ENCODE measurements at places on chromosomes 3 and 15.
A peak's percentile ranks its signal among the peaks of the same experiment; 100 is the strongest.

GRCh38 chr15:89004726-89005030, 83.6 kb upstream of the ABHD2 start:
- no peak for DNase-seq

- no peak for DNase-seq
These were observed 469.9 kb upstream of the CBLB start for GRCh38 chr3:106338582-106339214.

GRCh38 chr15:87528873-87529272, 727.7 kb downstream of the NTRK3 start:
- no peak for DNase-seq

- DNase-seq = no peak
These were observed 437 bp downstream of the CELSR3 start for GRCh38 chr3:48662145-48662752.

DNA sequence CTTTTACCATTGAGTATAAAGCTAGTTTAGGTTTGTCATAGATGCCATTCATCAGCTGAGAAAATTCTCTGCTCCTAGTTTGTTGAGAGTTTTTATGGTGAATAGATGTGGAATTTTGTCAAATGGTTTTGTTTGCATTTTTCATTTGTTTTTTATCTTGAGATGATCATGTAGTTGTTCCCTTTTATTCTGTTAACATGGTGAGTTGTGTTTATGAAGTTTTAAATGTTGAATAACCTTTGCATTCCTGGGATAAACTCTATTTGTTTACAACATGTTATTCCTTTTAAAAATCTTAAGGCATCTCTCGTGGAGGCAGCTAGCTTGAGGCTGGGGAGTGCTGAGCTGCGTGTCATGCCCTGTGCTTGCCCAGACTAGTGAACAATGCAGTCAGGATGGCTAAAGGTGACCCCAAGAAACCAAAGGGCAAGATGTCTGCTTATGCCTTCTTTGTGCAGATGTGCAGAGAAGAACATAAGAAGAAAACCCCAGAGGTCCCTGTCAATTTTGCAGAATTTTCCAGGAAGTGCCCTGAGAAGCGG, 48.5 kb downstream of the ANAPC13 start:
- no peak for DNase-seq

DNA sequence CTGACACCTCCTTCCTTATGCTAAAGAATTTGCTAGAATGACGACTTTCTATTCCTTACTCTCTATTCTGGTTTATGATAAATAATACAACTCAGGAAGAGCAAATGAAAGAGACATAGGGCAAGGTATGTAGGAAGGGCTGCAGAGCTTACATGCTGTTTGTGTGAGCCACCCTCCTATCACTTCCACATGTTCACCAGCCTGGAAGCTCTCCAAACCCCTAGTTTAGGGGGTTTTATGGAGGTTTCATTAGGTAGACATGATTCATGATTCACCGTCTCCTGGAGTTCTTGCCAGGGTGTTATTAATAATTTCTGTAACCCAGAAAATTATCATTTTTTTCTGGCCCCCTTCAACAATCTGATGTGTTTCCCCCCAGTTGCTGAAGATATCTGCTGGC, 172.1 kb upstream of the COL8A1 start:
- no peak for DNase-seq

DNA sequence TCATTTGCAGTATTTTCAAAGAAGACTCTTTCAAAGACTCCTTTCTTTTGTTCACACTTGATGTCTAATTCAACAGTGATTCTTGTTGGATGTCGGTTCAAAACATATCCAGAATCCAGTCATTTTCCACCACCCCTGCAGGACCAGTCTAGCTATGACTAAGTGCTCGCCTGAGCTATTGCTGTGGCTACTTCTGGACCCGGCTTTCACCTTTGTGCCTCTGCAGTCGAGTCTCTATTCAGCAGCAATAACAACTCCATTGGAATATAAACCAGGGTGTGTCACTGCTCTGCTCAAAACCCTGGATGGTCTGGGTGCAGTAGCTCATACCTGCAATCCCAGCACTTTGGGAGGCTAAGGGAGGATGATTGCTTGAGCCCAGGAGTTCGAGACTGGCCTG, 55.0 kb downstream of the PRICKLE2 start:
- no peak for DNase-seq

GRCh38 chr3:38453913-38454177, 155 bp downstream of the ACVR2B start:
- DNase-seq = no peak

DNA sequence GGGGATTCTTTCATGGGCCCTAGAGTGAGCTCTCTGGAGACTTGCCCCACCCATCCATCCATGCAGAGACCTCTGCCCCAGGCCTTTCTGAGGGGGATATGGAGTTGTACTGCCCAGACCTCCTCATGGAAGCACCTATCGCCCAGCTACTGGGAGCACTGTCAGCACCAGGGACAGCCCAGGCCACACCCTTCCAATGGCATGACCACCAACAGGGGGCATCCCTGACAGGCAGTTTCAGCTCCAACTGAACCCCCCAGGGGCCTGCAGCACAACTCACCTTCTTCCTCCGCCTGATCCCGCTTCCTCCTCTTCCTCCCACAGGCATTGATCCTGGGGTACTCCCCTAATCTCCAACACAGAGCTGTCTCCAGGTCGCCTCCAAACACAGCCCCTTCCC, 21.8 kb downstream of the MRPS11 start:
- no peak for DNase-seq

- DNase-seq = peak; percentile 13
These were observed 36.5 kb downstream of the DAPK2 start for GRCh38 chr15:64009798-64010261.

- no peak for DNase-seq
These were observed 41.6 kb upstream of the CNOT10 start for GRCh38 chr3:32643354-32643753.

DNA sequence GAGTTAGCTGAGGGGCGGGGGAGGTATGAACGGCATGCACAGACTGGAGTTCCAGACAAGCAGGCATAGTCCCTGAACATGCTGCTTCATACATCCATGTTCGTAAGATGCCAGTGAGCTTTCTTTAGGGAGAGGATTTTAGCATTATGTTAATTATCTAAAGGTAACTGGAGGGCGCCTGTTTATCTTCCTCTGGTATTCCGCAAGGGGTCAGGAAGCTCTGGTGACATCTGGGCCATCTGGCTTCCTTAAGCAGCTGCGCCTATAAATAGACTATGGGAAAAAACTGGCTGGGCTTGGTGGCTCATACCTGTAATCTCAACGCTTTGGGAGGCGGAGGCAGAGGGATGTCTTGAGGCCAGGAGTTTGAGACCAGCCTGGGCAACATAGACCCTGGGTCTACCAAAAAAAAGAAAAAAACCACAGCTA, 1.5 kb upstream of the FBXO22 start:
- DNase-seq = no peak

GRCh38 chr3:89380016-89380415, 272.6 kb downstream of the EPHA3 start:
- DNase-seq = no peak

DNA sequence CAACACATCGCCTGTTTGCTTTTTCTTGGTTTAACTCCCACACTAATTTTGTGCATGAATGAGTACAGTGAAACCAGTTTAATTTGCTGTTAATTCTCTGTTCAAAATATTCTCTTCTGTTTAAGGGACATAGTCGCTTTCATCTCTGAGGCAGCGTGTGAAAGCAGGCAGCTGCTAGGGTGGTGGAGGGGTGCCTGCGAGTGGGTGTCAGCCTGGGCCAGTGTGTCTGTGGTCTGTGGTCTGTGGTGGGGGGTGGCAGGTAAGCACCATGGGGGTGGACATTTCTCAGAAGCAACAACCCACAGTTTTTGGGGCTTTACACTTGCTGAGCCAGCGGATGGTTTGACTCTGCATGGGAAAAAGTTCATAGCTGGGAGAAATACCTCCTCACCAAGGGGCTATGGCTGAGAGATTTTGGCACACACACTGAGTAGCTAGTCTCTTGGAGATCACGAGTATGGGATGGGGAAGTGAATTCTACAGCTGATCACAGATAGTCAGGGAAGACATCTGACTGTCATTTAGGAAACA, 109.2 kb downstream of the EPHB1 start:
- DNase-seq = no peak

DNA sequence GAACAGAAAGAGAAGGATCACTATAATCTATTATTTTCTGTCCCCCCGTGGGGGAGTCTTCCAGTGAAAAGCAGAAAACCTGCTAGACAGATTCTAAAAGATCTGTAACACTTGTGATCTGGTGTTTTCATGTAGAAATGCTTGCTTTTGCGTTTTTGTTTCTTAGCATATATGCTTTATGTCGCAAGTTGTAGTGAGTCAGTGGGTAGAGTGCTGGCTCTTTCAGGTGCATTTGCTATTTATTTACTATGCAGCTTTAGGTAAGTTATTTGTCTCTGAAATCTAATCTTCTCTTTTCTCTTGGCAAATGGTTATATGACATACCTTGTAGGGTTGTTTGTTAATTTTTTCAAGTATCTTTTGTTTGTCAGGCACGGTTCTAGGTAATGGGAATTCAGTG, 9.4 kb downstream of the AKAP13 start:
- DNase-seq = no peak

- DNase-seq = no peak
These were observed 29.6 kb downstream of the LMLN start for GRCh38 chr3:197989651-197990050.

DNA sequence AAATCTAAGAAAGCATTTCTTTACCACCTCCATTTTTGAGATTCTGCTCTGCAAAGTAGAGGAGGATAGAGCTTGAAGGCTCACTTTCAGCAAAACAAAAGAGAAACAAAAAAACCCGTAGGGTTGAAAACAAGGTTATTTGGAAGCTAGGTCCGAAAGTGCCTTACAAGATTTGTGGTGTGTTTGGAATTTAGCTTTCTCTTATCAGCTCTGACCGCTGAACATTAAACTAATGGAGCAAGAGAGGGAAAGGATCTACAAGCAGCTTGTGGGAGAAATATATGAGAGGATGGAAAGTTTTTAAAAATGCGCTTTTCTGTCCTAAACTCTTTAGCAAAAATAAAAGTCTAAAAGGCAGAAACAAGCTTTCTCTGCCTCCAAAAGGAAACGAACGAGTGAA, 545.5 kb downstream of the NTRK3 start:
- no peak for DNase-seq

- no peak for DNase-seq
These were observed 91.1 kb downstream of the LINGO1 start for GRCh38 chr15:77541421-77542181.

- DNase-seq = no peak
These were observed 87.2 kb upstream of the MLF1 start for GRCh38 chr3:158483701-158484235.

DNA sequence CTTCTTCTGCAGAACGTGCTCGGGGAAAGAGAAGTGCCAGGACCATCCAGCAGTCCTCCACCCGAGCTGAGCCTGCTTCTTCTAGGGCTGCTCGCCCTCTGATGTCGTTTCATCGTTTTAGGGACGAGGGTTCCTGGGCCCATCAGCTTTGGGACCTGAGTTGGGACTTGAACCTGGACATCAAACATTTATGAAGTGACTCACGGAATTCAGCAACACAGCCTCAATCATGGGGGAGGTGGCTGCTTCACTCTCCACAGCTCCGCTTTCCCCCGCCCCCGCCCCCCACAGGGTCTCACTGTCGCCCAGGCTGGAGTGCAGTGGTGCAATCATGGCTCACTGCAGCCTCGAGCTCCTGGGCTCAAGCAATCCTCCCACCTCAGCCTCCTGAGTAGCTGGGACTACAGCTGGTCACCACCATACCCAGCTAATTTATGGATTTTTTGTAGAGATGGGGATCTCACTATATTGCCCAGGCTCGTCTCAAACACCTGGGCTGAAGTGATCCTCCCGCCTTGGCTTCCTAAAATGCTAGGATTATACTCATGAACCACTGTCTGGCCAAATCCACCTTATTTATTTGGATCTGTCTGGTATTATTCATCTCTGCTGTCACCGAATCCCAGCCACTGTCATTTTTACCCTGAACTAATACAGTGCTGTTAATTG, 725 bp upstream of the SCAMP2 start:
- DNase-seq = no peak

GRCh38 chr3:89740881-89741177, 633.4 kb downstream of the EPHA3 start:
- DNase-seq = no peak

- no peak for DNase-seq
These were observed 11.6 kb upstream of the MUC4 start for GRCh38 chr3:195823280-195823679.

GRCh38 chr3:43144761-43145490, 39.0 kb upstream of the POMGNT2 start:
- DNase-seq = no peak

DNA sequence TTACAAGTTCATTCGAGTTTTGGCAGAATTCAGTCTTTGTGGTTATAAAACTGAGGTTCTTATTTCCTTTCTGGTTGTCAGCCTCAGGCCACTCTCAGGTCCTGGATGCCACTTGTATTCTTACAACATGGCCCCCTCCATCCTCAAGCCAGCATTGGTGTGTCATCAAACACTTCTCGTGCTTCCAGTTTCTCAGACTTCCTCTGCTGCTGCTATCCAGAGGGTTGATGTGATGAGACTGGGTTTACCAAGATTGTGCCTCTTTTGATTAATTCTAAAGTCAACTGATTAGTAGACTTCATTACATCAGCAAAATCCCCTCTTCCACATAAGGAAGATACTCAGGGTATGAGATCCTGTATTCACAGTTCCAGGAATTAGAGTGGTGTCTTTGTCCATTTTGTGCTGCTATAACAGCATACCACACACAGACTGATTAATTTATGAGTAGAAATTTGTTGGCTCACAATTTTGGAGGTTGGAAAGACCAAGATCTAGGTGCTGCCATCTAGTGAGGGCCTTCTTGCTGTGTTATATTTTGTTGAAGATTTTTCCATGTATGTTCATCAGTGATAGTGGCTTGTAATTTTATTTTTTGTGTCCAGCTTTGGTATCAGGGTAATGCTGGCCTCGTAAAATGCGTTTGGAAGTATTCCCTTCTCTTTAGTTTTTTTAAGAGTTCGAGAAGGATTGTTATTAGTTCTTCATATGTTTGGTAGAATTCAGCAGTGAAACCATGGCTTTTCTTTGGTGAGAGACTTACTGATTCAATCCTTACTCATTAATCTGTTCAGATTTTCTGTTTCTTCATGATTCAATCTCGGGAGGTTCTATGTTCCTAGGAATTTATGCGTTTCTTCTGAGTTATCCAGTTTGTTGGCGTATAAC, 11.1 kb downstream of the LRCH3 start:
- DNase-seq = no peak

DNA sequence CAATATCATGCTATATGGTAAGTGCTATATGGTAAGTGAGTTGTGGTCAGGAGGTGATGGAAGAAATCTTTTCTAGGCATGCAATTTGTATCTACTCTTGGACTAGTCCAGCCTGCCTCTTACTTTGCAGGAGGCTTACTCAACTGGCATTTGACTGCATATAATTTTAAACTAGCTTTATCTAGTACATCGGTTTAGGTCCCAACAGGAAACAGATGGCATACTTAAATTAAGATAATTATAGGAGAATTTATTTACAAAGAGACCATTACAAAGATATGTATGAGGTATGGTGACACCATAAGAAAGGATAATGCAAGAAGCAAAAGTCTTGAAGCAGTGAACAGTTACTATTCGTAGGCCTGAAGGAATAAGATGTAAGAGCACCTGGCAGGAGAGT, 7.8 kb downstream of the SLC28A2 start:
- DNase-seq = no peak
